ENCODE measurements at places on chromosomes 11 and 22. TPM values are rescaled to one million over a fixed set of nuclear protein-coding genes. Genes with fewer than 3 reads are reported as not detected.
A peak's percentile ranks its signal among the peaks of the same experiment; 100 is the strongest.

- no peak for DNase-seq
- H3K27me3 ChIP-seq, result no peaks in the 10 kb centered on the region
- no peaks in the 10 kb centered on the region for H3K4me1 ChIP-seq
- no peak overlapping the region for H3K4me3 ChIP-seq
- peaks cover 65% of the 10 kb centered on the region for H3K36me3 ChIP-seq
- H3K27ac ChIP-seq, result no peak overlapping the region
Measured at GRCh38 chr11:67493548-67494370, 10.9 kb downstream of the AIP start.

GRCh38 chr22:28514321-28514821 is 165.3 kb downstream of the TTC28 start:
- H3K36me3 ChIP-seq, result no peaks in the 10 kb centered on the region
- H3K4me1 ChIP-seq, result peaks cover 2% of the 10 kb centered on the region
- peak; percentile 97 for DNase-seq
- no peaks in the 10 kb centered on the region for H3K27me3 ChIP-seq

DNA sequence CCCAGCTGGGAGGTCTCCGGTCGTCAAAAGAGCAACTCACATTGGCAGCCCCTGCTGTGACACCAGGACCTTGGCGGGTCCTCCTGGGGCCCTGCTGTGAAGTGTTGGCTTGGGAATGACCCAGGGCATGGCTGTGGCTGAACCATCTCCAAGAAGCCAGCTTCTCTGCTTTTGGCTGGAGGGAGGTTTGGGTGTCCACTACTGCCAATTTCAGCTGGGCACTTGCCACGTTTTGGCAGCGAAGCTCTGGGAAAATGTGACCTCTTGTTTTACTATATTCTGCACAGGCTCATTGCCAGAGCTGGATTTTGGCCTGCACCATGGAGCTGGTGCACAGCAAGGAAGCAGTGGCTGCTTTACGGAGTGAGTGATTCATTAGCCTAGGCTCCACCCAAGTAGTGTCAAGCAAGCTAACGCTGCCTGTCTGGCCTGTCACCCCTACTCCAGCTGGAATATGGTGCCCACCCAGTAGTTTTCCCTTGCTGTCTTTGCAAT is 24.3 kb upstream of the SMCO4 start:
- no peaks in the 10 kb centered on the region for H3K36me3 ChIP-seq
- peak; percentile 75 for DNase-seq
- peaks cover 4% of the 10 kb centered on the region for H3K4me1 ChIP-seq

DNA sequence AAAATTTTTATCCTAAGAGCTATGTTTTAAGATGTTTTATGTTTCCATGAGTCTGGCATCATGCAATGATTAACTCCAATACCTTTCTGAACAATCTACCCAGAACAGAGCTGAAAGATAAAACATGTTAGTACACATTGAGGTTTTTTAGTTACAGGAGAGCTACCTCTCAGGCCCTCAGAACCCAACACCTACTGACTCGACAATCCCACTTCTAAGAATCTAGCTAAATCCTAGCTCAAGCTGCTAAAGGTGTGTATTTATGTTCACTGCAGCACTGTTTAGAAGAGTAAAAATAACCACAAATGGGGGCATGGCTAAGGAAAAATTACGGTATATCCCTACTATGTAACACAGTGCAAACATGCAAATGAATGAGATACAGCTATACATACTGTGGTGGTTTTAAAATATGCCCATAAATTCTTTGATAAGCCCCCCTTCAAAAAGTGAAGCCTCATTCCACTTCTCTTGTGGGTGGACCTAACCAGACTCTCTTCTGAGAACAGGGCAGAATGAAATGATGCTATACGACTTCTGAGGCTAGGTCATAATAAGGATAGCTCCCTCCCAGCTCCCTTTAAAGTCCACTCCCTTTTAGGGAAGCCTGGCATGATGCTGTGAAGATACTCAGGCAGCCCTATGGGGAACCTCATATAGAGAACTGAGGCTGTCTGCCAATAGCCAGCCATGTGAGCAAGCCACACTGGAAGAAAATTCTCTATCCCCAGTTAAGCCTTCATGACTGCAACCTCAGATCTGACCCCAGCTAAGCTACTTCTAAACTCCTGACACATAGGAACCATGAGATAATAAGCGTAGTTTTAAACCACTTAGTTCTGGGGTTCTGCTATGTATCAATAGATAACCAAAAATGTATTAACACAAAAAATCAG is 29.5 kb downstream of the TMEM123 start:
- no peak overlapping the region for H3K4me3 ChIP-seq
- H3K27ac ChIP-seq, result peak overlapping the region; percentile 31
- H3K27me3 ChIP-seq, result no peaks in the 10 kb centered on the region
- H3K4me1 ChIP-seq, result peaks cover 18% of the 10 kb centered on the region

DNA sequence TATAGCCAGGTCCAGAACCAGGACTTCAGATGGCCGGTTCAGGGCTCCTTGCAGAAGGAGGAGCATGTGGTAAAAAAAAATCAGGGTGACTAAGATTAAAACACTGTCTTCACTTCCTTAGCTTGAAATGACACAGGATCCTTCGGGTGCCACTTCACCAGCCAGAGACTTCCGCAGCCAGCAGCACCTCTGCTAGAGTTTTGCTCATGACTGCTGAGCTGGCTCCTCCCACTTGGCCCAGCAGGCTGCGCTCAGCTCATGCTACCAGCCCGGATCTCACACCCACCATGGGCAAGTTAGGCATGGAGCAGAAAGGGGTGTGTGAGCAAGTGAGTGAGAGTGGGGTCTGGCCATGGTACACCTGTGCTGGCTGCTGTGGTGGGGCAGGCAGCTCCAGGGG is 6.6 kb upstream of the MS4A18 start:
- no peaks in the 10 kb centered on the region for H3K36me3 ChIP-seq
- no peaks in the 10 kb centered on the region for H3K4me1 ChIP-seq
- no peaks in the 10 kb centered on the region for H3K27me3 ChIP-seq

DNA sequence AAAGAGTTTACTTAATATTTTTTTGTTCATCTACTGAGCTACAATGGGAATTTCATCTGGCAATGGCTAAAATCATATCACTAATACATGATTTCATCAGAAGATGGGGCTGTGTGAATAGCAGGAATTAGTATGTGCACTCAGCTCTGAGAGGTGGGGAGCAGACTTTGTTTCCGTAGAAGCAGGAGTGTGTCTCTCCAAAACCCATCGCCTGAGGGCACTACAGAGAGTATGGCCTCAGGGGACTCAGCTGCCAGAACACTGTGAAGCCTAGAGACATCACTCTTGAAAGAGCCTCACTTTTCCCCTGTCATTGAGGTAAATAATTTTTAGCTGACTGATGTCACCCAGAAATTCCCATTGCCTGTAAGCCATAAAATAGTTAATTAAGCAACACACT is 261.4 kb upstream of the ISX start:
- H3K4me1 ChIP-seq, result peaks cover 32% of the 10 kb centered on the region
- H3K36me3 ChIP-seq, result no peaks in the 10 kb centered on the region
- H3K4me3 ChIP-seq, result no peak overlapping the region
- H3K27ac ChIP-seq, result no peak overlapping the region
- H3K27me3 ChIP-seq, result peaks cover 4% of the 10 kb centered on the region

DNA sequence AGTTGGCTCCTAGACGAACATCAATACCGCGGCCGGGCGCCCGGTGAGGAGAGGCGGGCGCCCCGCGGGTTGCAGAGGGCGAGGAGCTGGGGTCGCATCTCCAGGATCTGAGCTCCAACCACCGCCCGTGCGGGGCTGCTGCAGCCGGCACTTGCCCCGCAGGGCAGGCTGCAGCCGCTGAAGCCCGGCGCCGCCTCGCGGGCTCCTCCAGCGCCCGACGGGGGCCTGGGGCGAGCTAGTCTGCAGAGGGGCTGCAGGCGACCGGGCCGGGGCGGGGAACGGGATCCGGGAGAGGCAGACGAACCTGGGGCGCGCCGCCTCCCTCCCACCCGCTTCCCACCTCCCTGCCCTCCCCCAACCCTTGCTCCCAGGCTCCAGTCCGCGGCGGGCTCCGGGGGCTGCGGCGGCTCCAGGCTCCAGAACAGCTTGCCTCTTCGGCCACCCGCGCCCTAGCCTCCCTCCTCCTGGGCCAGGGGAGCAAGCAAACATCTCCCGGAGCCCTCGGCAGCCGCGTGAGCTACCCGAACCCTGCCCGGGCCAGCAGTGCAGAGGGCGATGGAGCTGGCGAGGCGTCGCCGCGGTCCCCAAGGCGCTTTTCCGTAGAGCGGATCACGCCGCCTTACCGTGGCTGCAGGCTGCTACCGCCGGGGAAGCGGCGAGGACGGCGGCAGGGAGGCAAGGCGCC is 802 bp downstream of the TENM4 start:
- H3K27me3 ChIP-seq, result peaks cover 42% of the 10 kb centered on the region
- H3K4me1 ChIP-seq, result peaks cover 36% of the 10 kb centered on the region
- peak overlapping the region; percentile 61 for H3K27ac ChIP-seq
- peak overlapping the region; percentile 74 for H3K4me3 ChIP-seq

DNA sequence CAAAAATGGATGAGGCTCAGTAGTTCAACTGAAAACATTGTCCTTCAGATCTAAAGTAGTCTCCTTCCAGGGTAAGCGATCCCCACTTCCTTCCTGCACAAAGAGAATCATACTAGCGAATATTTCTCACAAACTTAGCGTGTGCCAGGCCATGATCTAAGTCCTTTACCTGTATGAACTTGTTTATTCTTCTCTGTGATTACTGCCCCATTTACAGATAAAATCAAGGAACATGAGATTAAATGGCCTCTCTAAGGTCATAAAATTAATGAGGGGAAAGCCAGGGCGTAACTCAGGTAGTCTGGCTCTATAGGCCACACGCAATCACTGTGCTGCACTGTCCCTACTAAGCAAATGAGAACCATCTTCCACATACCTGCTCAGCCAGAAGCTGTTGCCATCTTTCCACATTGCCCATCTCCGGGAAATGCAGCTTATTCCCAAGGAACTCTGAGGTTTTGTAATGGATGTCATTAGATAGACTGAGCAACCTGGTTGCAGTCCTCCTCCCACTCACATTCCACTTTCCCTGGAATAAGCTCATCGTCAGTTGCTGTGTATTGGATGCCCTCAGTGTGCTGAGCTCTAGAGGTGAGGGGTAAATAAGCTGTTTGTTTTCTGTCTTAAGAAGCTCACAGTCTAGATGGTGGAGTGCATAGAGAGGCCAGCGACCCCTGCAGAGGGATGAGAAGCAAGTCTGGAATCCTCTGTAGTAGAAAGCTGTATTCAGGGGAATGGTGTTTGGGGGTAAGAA is 146.3 kb downstream of the SNX19 start:
- peaks cover 22% of the 10 kb centered on the region for H3K4me1 ChIP-seq
- no peak overlapping the region for H3K4me3 ChIP-seq
- no peaks in the 10 kb centered on the region for H3K27me3 ChIP-seq
- H3K36me3 ChIP-seq, result no peaks in the 10 kb centered on the region

DNA sequence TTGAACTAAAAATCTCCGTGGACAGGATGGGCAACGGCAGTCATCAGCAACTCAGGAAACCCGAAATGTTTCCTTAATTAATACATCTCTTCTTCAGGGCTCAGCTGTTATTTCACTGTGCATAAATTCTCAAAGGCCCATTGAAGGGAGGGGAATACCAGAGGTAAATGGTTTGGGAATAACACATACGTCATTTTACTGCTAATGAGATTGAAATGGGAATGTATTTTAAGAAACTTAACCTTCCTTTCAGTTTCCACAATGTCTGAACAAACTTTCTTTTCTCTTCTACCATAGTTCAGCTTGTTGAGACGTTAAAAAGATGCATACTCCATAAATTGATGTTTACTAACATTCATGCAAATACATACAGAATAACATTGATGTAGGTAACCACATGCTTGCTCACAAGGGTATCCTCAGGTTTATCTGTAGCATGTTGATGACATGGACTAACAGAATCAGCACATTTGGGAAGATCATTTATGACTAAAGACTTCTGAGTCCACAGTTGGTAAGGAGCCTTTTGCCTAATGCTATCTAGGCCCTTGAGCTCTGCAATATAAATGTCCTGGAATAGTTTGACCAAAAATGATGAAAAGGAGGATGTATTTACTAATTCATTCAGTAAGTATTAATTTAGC is 7.7 kb upstream of the PRRG4 start:
- H3K4me1 ChIP-seq, result no peaks in the 10 kb centered on the region
- H3K27ac ChIP-seq, result no peak overlapping the region
- H3K4me3 ChIP-seq, result no peak overlapping the region
- H3K36me3 ChIP-seq, result no peaks in the 10 kb centered on the region

DNA sequence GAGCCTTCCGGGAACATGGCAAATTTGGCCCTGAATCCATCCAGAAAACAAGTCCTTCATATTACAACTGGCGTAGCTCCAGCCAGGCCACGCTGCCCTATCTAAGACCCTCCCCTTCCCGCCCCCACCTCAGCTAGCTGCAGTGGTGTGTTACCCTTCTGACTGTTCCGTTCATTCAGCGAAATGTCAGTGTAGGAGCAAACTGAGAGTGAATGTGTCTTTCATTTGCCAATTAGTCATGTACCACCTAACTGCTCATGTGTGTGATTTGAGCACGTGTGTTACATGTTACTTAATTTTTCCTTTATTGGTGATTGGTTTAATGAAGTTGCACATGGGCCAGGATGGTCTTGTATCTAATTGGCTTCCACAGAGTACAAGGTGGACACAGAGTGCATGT is 34.8 kb upstream of the POU2AF1 start:
- peaks cover 3% of the 10 kb centered on the region for H3K27me3 ChIP-seq
- H3K27ac ChIP-seq, result no peak overlapping the region
- peaks cover 20% of the 10 kb centered on the region for H3K4me1 ChIP-seq
- H3K4me3 ChIP-seq, result no peak overlapping the region
- no peaks in the 10 kb centered on the region for H3K36me3 ChIP-seq

DNA sequence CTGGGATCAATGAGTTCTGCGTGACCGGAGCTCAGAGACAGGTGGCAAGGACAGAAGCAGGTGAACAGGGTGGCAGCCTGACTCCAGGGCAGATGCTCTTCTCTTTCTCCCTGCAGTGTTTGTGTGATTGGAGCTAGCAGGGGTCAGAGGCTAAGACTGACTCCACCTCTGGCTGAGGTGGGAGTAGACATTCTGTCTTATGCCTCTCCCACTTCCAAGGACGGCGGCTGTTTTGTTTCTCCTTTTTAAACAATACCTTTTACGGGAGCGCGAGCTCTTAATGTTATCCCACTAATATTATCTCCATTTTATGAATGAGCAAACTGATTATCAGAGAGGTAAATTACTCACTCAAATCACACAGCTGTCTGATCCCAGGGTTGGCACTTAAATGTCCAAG is 323.7 kb downstream of the MIAT start:
- no peak for DNase-seq
- H3K36me3 ChIP-seq, result no peaks in the 10 kb centered on the region
- peaks cover 11% of the 10 kb centered on the region for H3K4me1 ChIP-seq
- no peak overlapping the region for H3K27ac ChIP-seq
- H3K27me3 ChIP-seq, result peaks cover 20% of the 10 kb centered on the region

- DNase-seq, result peak; percentile 81
- H3K36me3 ChIP-seq, result peaks cover 13% of the 10 kb centered on the region
- no peak overlapping the region for H3K27ac ChIP-seq
- H3K27me3 ChIP-seq, result no peaks in the 10 kb centered on the region
- no peaks in the 10 kb centered on the region for H3K4me1 ChIP-seq
Measured at GRCh38 chr11:95835768-95836488, 45.6 kb downstream of the CEP57 start.

GRCh38 chr11:2436521-2437031 is 7.7 kb downstream of the TRPM5 start:
- H3K4me1 ChIP-seq, result no peaks in the 10 kb centered on the region
- H3K4me3 ChIP-seq, result no peak overlapping the region
- no peak for DNase-seq
- H3K27me3 ChIP-seq, result peaks cover 17% of the 10 kb centered on the region

The DDIAS gene
- total RNA-seq, result 3.0 TPM

The USH1C gene
- 0.22 TPM for total RNA-seq

The KIAA1671 gene
- 10.8 TPM for total RNA-seq

The PANX3 gene
- total RNA-seq, result 0.04 TPM

The DGCR6 gene
- total RNA-seq, result 22.5 TPM

The MYOD1 gene
- 47.3 TPM for total RNA-seq

The CASP5 gene
- total RNA-seq, result 0.09 TPM

The NXPE2 gene
- 0.18 TPM for total RNA-seq

The PISD gene
- 19.5 TPM for total RNA-seq

The CYP2D6 gene
- 0.31 TPM for total RNA-seq

The OR52J3 gene
- not detected for total RNA-seq

The LDHAL6A gene
- not detected for total RNA-seq

The TBX1 gene
- total RNA-seq, result 7.2 TPM

The ESAM gene
- 18.0 TPM for total RNA-seq

All from muscle of leg (tissue), 16 donors.